AG09309 (cell line): ENCODE measurements at places on chromosomes 16 and 17.

- no peak for DNase-seq
These were observed 192.4 kb upstream of the HSBP1 start for GRCh38 chr16:83615141-83615952.

GRCh38 chr16:28218109-28218508 lies 6.3 kb upstream of the XPO6 start:
- DNase-seq = peak; percentile 14

GRCh38 chr17:39716073-39716818 lies 14.1 kb downstream of the MIEN1 start:
- DNase-seq = no peak

DNA sequence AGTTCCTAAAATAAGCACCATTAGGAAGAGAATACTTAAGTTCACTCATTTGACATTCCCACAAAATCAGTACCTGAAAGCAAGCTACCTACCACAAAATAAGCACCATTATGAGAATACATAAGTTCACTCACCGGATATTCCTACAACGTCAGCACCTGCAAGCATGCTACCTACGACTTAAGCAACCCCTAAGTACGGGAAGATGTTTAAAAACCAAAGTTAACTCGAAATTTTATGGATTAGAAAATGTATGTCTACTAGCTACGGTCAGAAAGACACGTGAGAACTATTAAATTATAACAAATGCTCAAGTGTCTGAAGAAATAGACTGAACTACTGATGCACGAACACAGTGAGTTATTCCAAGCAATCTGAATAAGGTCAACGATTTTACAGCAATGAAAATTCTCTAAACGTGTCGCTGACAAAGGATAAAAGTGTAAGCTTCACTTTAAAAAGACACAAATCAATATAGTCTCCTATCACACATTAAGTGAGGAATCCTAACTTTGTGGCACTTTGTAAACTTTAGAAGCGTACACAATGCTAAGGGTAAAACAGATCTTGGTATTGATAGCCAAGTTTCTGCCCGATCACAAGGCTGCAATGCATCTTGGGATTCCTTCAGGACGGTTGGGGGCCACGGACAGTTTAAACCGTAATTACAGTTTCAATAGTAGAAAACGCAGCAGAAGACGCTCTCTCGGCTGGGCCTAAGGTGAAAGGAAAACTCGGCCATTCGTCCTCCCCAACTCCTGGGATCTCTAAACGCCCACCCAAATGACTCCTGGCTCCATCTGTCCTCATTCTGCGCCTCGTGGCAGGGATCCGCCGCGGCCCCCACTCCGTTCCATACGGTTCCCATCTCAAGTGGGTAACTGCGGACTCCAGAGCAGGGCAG lies 1.3 kb downstream of the GSPT1 start:
- no peak for DNase-seq

- no peak for DNase-seq
These were observed 4.8 kb downstream of the EEF2K start for GRCh38 chr16:22210854-22211253.

- no peak for DNase-seq
These were observed 152.9 kb downstream of the CLEC16A start for GRCh38 chr16:11097094-11097786.

- DNase-seq = no peak
These were observed 46.5 kb downstream of the FAM222B start for GRCh38 chr17:28796062-28796461.

- no peak for DNase-seq
These were observed 139.5 kb downstream of the MSI2 start for GRCh38 chr17:57395721-57396321.
